ENCODE measurements at places on chromosomes 5 and 9. TPM values are rescaled to one million over a fixed set of nuclear protein-coding genes. Genes with fewer than 3 reads are reported as not detected.

DNA sequence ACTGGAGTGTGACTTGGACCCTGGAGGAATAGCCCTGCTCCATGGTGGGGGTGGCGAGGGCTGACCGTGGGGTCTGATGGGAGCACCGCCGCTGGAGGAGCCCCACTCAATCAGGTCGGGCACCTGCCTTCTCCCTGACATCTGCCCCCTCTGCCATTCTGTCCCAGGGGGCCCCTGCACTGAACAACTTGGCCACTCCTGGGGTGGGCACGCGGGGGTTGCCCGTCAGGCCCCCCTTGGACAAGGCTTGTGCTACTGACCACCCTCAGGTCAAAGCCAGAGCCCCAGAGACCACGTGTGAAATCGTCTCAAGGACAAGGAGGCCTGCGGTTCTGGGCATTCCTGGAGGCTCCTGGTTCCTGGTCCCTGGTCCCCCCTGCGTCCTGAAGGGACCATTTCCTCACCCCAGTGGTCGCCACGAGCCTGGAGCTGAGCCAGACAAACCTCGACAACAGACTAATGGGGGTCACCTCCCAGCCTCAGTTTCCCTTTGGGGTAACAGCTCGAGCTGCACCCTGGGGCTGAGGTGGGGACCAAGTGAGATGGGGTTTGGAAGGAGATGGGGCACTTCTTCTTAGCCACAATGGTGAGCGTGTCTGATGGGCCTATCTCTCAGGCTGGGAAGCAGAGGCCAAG, 73.4 kb upstream of the RNU6ATAC start:
- DNase-seq, result no peak

- DNase-seq, result no peak
These were observed 6.2 kb downstream of the SLC6A19 start for GRCh38 chr5:1207555-1207954.

DNA sequence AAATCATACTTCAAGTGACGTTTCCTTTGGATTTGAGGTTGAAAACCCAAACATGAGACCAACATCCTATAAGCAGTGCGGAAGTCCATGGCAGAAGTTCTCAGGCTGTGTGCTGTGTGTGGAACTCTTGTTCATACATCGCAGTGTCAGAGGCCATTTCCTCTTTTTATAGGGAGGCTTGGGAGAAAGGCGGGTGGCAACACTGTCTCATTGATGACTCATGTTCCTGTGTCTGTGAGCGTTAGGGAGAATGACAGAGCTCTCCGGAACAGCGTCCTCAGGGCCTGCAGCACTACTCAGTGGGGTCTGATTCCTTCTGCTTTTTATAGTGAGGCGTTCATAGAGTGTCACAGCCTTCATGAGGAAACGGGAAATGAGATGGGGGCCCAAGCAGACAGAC, 98.8 kb upstream of the BASP1 start:
- peak; percentile 100 for DNase-seq

DNA sequence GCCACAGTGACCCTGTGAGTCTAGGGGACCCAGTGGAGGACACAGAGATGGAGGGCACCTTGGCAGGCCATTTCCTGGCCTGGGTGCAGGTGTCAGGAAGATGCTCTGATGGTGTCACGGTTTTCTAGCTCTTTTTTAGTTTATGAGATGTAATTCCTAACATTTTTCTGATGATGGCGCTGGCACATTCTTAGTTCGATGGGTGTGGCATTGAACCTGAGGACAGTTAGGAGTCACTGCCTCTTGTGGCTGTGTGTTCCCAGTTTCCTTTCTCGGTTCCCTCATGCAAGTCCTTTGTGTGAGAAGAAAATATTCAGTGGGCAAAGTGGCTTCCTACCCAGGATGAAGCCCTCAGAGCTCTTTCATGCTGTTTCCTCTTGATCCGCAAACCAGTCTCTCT, 129.4 kb upstream of the ICE1 start:
- DNase-seq, result no peak

DNA sequence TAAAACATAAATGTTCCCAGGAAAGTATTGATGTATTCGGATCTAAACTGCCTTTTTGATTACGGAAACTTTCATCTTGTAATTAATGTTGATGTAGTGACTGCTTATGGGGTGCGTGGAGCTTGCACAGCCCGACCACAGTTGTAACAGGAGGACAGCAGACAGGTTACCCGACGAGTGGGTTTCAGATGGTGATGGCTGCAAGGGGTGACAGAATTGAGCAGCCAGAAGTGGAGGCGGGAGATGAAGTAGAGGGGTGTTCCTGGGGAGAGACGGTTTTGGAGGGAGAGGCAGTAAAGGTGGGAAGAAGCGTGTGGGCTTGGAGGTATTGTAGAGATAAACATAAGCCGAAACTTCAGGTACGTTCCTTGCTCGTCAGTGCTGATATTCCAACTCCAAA, 5.8 kb downstream of the CEP72 start:
- no peak for DNase-seq

GRCh38 chr9:129962889-129963703, 79.9 kb downstream of the FNBP1 start:
- DNase-seq, result peak; percentile 83

DNA sequence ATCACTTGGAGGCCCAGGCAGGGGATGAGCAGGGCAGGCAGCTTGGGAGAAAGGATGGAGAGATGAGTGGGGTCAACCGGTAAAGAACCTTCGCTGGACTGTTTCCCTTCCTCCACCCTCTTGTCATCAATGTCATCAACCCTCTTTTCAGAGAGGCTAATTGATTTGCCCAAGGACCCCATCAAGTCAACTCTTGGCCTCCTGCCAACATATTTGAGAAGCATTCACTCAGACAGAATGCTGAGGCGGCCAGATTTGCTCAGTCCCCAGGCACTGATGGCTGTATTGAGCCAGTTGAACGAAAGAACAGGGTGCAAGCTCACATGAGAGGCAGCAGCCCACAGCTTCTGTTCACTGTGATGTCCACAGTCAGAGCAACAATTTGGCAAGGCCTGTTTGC, 193.5 kb downstream of the RFK start:
- no peak for DNase-seq

DNA sequence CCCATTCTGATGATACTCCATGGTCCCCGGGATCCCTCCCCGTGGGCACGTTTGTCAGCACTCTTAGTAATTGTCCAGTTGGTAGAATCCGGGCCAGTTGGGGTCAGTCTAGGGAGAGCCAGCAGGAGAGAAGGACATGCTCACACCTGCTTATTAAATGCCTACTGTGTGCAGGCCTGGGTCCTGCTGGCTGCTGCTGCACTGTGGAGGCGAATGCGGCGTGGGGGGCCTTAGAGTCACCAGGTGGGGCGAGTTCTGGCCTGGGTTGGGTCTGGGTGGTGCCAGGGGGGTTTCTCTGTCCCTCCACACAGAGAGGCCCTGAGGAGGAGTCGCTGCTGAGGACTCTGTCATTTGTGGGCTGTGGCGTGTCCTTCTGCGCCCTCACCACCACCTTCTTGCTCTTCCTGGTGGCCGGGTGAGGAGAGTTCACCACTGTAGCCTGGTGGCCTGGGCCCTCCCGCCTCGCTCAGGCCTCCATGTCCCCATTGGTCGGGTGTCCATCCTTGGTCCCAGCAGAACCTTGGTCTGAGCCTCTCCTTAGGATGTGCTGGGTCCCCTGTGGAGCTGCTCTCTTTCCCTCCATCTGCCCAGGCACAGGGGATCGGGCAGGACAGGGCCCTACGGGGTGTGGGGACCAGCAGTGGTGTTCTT, 17.3 kb downstream of the ADGRD2 start:
- no peak for DNase-seq

DNA sequence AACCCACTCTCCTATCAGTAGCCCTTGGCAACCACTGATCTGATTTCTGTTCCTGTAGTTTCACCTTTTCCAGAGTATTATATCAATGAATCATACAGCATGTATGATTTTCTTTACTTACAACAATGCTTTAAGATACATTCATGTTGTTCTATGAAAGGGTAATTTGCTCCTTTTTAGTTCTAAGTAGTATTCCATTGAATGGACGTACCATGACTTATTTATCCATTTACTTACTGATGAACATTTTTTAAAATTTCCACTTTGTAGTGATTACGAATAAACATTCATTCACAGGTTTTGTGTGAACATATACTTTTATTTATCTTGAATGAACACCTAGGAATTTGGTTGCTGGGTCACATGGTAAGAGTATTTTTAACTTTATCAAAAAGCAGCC, 620.8 kb downstream of the HTR1A start:
- DNase-seq, result no peak

DNA sequence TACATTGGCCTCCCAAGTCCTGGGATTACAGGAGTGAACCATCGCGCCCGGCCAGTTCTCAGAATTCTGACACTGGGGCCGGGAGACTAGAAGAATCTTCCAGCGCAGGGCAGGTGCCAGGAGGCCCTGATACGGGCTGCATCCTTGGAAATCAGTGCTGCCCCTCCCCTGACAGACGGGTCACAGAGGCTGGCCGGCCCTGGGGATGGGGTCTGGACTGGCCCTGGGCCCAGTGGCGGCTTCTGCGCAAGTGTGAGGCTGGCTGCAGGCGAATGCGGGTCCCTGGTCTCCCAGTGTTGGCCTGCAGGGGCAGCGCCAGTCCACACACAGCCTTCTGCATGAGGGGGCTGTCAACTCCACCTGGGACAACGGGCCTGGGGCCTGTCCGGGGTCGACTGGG, 831 bp upstream of the TBC1D9B start:
- no peak for DNase-seq

GRCh38 chr5:15807248-15807647, 307.3 kb downstream of the FBXL7 start:
- DNase-seq, result no peak

DNA sequence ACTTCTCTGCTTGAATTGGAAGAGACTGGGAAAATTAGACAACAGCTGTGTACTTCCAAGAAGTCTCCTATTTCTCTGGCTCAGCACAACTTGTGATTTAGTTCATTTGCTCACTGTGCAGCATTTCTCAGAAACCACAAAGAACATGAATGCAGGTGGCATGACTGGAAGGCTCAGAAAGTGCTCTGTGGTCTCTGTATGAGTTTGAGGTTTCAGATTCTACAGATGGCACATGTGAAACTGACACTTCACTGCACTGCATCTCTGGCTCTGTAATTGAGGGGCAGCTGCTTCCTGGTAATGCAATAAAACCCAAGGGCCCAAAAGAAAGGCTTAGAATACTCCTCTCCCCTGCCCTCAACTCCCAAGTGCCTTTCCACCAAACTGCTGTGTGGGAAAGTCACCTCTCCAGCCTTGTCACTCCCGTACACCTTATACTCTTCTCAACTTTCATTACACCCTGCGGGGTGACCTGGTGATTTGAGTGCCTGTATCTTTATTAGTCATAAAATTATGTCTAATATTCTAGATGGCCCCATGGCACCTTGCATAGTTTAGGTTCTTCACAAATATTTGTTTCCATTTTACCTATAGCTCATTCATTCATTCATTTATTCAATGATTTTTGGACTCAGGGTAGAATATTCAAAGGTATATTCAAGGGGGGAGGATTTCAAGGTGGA, 82.5 kb downstream of the ESM1 start:
- no peak for DNase-seq

GRCh38 chr5:169577951-169578350, 5.6 kb upstream of the SPDL1 start:
- DNase-seq, result peak; percentile 2

DNA sequence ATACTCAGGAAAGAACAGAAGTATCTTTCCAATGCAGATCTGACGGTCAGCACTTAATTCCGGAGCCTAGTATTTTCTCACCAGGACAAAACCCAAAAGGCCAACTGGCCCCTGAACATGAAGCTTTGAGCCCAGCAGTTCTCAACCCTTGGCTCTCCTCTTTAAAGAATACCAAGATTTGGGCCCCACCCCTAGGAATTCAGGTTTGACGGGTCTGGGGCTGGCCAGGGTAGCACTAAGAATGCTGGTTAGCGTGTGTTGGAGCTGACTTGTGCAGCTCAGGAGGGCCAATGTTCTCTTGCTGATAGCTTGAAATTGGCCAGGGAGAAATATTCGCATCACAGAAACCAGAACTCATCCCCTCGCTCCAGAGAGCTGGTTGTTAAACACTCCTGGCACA, 88.3 kb upstream of the PTCH1 start:
- no peak for DNase-seq

DNA sequence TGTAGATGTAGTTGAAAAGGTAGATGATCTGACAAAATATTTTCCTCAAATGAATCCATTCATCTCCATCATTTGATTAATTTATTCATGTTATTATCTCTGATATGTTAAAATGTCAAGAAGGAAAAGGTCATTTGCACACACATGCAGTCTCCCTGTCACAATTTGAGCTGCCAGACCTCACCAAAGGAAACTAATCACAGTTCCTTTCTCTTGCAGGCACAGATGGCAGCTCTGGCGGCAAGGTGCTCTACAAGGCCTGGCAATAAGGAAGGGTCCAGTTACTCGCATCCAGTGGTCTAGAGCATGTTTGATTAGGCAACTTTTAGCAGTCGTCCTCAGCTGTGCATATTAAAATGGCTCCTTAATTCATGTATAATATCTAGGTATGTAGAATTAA, 120.1 kb downstream of the FEM1C start:
- no peak for DNase-seq

- DNase-seq, result no peak
These were observed 28.8 kb downstream of the ALG2 start for GRCh38 chr9:99192786-99193465.

DNA sequence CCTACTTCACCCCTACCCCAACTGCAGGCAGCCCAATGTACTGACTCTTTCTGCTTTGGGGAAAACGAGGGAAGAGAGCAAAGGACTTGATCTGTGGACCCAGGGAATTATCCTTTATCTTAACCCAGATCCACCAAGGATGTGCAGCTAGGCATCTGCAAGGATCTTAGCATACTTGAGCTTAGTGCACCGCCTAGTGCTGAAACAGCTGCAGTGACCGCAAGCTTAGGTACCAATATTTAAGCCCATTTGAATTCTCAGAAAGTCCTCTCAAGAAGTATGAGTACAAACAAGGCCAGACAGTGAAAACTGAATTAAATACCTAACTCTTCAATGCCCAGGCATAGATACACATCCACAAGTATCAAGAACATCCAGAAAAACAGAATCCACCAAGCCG, 576.7 kb upstream of the ADAMTS16 start:
- DNase-seq, result no peak

Gene AGXT2
- total RNA-seq, result not detected

Gene ERGIC1
- 51.0 TPM for total RNA-seq

Gene CCL28
- 0.65 TPM for total RNA-seq

Gene TERT
- total RNA-seq, result not detected

Gene FST
- total RNA-seq, result 7.6 TPM

Gene DMRT3
- not detected for total RNA-seq

Gene TOR2A
- 4.8 TPM for total RNA-seq

Gene TMEM174
- not detected for total RNA-seq

Gene MEIKIN
- not detected for total RNA-seq

Gene NR2F1
- 30.5 TPM for total RNA-seq

Gene CARTPT
- not detected for total RNA-seq

Gene SCGB3A2
- total RNA-seq, result not detected

Gene CDC20B
- total RNA-seq, result under 0.01 TPM

Gene FSTL4
- total RNA-seq, result 0.20 TPM

All from lung microvascular endothelial cell (primary cell).